ENCODE measurements at places on chromosomes 6 and 20.

DNA sequence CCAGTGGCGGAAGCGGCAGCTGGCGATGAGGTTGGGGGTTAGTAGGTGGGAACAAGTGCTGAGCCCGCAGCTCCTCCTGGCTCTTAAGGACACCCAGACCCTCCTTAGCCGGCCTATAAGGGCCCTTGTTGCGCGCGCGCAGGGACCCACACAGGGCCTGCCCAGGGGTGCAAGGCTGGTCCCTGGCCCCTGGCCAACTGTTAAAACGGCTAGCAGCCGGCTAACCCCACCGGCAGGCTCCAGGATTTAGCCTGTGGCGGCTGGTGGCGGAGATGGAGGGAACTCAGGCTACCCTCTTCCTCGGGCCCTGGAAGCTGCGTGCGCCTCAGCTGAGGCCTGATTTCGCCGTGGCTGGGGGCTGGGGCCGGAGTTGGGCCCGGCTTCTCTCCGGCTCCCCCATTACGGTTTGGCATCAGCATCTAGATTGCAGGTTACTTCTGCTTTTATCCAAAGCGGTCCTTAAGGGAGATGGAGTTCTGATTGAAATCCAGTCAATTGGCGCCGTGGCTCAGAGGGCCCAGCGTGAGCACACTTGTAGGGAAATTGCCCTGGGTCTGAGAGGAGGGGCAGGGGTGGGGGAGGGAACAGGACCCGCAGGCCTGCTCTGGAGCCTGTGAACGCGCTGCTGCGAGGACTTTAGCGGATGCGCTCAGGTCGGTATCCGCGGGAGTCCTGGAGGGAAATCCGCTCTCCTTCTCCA lies 36.9 kb upstream of the CCDC167 start:
- peak; percentile 52 for ATAC-seq

DNA sequence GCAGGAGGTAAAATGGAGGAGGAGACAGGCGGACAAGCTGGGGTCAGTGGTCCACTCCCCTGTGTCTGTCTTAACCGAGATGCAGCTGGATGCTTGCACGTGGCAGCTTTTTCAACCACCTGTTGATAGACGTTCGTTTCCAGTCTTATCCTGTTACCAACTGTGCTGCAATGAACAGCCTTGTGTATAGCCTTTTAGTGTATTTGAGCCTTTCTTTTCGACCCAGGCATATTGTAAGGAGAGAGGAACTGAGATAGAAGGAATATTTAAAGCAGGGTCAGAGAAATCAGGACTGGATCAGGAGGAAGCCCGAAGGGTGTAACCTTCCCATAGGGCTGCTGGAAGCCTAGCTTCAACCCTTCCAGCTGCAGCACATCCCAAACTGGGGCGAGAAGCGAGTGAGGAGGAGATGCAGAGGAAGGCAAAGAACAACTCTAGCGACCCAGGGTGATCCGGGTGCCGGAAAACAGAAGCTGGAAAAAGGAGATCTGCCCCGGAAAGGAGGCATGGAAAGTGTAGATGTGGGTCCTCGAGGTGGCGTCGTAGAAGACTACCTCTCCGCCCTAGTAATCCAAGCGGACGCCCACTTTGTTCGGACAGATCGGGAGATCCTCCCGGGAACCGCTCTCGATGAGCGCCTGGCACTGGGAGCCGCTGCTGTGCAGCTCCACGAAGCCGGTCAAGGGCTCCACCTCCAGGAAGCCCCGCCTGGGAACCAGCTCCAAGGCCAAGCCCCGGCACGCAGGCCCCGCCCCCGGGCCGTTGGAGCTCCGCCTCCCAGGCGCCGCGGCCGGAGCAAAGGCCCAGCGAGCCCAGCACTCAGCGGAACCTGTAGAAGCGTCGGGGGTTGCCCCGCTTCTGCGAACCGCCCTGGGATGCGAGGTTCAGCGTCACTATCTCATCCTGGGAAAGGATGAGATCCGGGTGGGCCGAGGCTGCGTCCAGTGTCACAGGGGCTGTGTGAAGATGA lies 11.2 kb downstream of the TRIM31 start:
- peak; percentile 73 for ATAC-seq

- ATAC-seq, result no peak
These were observed 10.0 kb downstream of the CST5 start for GRCh38 chr20:23869520-23869919.

DNA sequence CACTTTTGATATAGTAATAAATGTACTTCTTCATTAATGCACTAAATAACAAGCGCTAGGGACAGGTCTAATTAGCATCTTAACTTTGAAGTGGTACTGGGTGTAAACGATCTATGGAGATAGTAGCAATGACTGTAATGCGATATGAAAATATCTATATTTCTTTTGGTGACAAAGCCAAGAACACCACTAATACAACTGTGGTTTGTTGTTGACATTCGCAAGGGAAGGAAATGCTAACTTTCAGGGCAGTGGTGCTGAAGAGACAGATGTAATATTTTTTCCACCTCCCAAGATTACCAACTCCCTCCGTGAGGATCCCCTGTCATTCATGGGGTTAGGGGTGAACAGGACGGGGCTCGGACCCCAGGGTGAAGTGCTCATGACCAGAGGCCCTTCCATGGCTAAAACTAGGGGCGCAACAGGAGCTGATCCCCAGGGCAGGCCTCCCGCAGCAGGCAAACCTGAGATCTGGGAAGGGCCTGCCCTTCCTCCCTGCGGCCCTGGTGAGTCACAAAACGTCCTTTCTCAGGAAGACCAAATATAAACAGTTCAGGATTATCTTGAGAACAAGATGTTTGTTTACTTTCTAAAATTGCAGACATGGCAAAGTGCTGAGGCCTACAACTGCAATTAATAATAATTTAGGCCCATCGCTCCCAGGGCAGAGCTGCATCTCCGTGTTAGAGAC lies 65.0 kb upstream of the TOX2 start:
- ATAC-seq, result no peak

DNA sequence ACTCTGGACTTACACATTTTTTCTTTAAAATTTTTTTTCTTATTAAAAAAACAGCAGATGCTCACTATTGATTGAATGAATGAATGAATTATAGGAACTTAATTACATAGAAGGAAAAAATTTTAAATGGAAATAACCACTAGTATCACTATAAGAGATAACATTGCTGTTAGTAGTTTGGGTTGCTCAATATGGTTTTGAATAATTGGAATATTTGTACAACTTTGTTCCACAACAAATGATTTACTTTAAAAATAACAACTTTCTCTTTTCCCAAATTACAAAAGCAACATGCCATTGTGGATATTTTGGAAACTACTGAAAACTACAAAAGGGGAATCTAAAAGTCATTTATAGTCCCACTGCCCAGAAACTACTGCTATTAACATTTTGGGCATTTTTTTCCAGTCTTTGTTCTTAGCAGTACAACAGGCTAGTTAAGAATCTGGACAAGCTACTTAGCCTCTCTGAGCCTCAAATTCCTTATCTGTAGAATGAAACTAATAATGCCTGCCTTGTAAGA lies 61.0 kb upstream of the REV3L start:
- ATAC-seq, result no peak

DNA sequence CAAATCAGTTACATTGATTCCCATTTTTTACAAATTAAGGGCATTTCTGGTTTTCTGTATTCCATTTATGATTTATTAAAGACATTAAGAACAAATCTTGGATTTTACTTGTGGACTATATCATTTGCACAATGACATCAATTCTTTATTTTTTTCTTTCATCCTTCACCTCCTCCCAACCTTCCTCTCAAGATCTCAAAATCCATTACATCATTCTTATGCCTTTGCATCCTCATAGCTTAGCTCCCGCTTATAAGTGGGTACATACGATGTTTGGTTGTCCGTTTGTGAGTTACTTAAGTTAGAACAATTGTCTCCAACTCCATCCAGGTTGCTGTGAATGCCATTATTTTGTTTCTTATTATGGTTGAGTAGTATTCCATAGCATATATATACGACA lies 752.8 kb downstream of the CD109 start:
- ATAC-seq, result no peak

All from stimulated activated memory B cell treated with anti-CD40 and anti-IgM and Interleukin-4, amounts not matched to agents 10 μg/mL and 1 μg/mL and 100 μg/mL, for 72 hours (primary cell).